ENCODE measurements at places on chromosomes 13 and 19.
A peak's percentile ranks its signal among the peaks of the same experiment; 100 is the strongest.

DNA sequence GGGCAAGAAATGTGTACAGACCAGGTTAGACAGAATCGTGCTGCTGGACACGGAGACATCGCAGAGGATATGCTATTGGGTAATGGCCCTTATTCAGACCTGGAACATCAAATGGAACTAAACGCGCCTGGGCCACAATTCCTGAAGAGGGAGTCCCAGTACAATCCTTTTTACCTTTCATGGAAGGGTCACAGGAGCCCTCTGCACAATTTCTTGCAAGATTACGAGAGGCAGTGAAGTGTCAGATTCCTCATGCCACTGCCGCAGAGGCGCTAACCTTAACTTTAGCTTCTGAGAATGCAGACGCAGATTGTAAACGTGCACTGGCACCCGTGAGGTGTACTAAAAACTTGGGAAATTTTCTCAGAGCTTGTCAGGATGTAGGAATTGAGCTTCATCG lies 18.1 kb downstream of the CLEC4M start:
- DNase-seq = no peak

- DNase-seq = no peak
Observed at GRCh38 chr13:98598043-98598442, 21.1 kb upstream of the STK24 start.

DNA sequence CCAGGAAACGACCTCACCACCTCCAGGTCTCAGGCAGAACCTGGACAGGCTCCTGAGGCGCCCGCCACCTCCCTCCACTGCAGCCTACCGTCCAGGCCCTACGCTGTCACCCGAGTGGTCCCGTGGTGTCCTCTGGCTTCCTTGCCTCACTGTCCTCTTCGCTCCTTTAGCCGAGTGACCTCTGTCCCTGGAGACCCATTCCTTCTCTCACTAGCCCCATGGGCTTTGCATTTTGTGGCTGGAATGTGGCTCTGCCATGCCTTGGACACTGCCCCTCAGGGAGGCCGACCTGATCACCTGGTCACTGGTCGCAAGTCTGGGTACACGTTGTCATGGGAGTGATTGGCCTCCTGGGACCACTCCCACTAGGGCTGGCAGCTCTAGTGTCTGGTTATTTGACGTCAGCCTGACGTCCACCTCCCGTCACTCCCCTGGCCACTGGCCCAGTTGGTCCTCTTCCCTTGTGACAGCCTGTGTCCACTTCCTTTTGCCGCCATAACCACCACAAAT lies 17.9 kb downstream of the SLC25A42 start:
- no peak for DNase-seq

GRCh38 chr19:45901432-45901911 lies 941 bp downstream of the MYPOP start:
- no peak for DNase-seq

DNA sequence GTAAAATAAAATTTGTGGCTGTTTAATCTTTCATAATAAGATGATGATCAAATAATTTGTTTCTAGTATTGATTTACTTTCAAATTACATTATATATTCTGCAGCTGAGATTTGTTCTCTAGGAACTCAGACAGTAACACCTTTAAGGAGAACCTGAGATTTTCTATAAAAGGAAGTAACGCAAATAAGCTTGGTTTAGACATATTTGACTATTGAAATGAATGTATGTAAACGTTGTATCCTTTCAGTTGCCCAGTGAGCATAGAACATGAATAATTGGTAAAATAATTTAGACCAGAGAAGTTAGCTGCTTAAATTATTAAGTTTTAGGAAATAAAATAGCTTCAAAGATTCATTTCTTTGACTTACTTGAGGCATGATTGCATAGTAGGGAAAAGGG lies 3.1 kb downstream of the CDK8 start:
- DNase-seq = peak; percentile 7

- DNase-seq = no peak
Observed at GRCh38 chr13:48626726-48627451, 26.8 kb upstream of the CYSLTR2 start.

- no peak for DNase-seq
Observed at GRCh38 chr13:20938302-20938701, 35.8 kb upstream of the XPO4 start.

- no peak for DNase-seq
Observed at GRCh38 chr19:8141726-8142512, 7.5 kb downstream of the FBN3 start.

- DNase-seq = no peak
Observed at GRCh38 chr13:109728791-109729731, 57.3 kb downstream of the IRS2 start.

GRCh38 chr13:40503966-40504591 lies 162.4 kb downstream of the FOXO1 start:
- no peak for DNase-seq

DNA sequence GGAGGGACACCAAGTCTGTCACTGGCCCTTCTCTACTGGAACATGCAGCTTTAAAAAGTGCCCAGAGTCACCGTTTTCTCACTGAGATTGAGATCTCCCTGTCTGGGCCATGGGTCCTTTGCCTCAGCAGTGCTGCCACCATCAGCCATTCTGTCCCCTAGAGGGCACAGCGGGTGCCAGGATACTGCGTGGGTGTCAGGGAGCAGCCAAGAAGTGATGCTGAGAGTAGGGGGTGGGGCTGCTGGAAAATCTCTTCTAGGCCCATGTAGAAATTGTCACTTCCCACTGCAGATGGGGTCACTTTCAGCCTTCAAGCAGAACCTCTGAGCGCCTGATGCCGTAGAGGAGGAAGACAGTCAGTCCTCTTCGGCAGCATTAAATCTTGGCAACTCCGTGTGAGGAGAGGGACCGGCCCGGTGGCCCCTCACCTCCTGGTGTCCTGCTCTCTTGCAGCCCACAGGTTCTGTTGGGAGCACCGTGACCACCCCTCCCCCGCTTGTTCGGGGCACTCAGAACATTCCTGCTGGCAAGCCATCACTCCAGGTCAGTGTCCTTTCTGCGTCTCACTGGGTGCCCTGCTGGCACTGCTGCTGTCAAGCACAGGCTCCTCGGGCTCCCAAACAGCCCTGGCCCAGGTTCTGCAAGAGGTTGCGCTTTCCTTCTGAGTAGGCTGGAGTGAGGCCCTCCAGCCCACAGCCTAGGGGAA lies 21.4 kb downstream of the TSSK6 start:
- no peak for DNase-seq

DNA sequence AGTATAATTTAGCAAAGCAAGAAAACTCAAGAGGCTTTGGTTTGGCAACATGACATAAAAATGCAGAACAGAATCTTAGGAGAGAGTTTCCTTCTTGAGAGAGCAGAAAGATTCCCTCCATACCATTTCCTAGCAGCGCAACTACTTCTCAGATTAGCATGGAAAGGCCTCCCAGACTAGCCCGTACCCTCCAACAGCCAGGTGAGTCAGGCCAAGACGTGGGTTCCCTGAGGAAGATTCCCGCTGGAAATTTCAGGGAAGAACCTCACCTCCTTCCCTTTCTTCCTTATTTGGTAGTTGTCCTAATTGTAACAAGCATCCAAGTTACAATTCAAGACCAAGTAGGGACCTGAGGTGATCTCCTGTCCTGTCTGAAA lies 12.3 kb downstream of the COL4A2 start:
- no peak for DNase-seq

GRCh38 chr13:83881917-83882605 lies at the start of gene SLITRK1:
Gene SLITRK1, minus strand, starts transcription at chr13:83882474. Its CDS starts 967 bp downstream, at chr13:83881507.
- DNase-seq = no peak

DNA sequence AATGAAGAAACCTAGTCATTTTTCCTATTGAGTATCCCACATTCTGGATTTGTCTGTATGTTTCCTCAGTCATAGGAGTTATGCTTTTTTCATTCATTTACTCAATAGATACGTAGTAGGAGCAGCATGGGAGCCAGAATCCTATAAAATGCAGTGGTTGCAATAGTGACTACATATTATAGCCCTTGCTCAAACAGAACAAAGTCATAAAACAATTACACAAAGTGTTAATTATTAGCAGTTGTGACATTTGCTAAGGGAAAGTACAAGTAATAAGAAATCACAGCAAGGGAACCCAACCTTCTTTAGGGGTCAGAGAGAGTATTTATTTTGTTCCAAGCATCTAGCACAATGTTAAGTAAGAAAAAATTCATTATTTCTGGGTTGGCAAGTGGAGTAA lies 27.7 kb upstream of the POU4F1 start:
- no peak for DNase-seq

DNA sequence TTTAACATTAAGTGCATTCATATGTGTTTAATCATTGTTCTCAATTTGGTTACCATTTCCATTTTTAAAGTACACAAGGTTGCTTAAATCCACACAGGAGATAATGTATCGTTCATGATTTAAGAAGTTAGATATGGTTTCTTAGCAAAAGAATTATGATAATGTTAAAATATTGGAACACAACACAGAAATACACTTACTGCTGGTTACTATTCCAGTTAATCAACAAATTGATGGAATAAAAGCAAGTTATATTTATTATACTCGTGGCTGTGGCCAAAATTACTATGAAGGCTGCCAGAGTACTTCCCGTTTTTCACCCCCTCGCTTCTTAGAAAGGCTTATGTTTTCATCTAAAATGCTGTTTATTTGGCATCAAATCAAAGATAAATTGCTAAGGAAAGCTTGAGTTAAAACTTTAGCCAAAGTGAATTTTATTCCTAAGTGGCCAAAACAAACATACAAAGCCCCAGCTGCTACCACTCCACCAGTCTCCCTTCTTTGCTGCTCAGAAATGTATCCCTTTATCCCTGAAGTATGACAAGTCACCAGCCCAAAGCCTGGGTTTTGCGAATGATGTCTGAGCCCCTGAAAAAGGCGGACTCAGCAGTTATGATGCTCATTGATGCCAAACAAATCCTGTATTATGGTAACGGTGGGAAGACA lies 27.7 kb downstream of the LCP1 start:
- DNase-seq = no peak

- no peak for DNase-seq
Observed at GRCh38 chr19:13017306-13018034, 22.2 kb downstream of the NFIX start.

- DNase-seq = no peak
Observed at GRCh38 chr19:20453425-20453935, 112.1 kb downstream of the ZNF737 start.

GRCh38 chr13:83761631-83762030 lies 120.6 kb downstream of the SLITRK1 start:
- DNase-seq = no peak

DNA sequence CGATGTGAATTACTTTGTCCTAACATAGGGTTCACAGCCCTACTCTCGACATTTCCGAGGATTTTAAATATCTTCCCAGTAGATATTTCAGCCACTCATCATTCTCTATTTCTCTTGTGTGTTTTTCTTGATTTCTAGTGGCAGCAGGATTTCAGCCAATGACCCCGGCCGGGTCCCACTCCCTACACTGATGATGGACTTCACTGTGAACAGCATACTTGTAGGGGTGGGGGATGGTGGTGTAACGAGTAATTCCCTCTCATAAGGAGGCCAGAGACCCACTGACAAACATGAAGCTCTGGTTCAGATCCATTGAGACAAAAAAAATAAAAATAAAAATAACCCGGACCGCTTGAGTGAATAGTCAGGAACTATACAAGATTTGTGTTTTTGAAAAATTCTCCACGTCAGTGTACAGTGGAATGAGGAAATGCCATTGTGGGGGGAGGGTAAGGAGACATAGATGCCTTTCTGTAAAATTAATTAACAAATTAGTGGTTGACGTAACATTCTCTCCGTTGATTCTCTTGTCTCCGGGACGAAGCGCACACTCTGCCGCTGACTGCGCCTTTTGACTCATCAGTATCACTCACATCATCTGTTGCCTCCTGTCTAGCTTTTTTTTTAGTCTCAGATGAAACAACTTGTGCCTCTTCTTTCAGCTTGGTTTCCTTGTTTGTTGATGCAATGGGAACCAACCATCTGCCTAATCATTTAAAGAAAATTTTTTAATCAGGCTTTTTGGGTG lies 48.8 kb upstream of the IRS2 start:
- no peak for DNase-seq

DNA sequence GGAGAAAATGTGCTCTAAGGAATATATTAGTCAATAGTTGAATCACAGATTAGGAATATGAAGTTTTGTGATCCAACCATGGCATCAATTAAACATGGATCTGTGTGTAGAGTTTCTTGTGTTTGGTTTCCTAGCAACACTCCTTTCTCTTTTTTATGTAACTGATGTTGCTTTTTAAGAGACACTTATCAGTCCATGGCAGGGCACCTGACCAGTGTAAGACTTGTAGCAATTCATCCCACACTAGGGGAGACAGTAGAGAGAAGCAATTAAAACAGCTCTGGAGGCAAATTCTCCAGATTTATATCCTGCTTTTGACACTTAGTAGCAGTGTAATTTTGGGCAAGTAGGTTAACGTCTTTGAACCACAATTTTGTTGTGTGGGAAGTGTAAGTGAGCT lies 1229.0 kb downstream of the PCDH9 start:
- DNase-seq = no peak

GRCh38 chr13:51577690-51578089 lies 6.6 kb upstream of the WDFY2 start:
- no peak for DNase-seq

DNA sequence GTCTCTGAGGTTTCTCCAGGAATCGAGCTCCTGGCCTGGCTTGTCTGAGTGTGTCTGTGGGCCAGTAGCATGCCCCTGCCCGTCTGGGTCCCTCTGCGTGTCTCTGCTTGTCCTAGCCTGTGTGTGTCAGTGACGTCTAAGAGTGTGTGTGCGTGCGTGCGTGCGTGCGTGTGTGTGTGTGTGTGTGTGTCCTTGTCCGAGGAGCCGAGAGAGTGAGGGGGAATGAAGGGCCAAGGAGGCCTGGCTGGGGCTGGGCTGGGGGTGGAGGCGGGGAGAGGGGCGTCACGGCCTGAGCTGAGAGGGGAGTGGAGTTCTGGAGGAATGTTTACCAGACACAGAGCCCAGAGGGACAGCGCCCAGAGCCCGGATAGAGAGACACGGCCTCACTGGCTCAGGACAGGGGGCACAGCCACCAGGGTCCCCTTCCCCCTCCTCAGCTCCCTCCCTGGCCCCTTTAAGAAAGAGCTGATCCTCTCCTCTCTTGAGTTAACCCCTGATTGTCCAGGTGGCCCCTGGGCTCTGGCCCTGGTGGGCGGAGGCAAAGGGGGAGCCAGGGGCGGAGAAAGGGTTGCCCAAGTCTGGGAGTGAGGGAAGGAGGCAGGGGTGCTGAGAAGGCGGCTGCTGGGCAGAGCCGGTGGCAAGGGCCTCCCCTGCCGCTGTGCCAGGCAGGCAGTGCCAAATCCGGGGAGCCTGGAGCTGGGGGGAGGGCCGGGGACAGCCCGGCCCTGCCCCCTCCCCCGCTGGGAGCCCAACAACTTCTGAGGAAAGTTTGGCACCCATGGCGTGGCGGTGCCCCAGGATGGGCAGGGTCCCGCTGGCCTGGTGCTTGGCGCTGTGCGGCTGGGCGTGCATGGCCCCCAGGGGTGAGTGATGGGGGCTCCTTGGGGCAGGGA lies at the start of gene AXL:
Gene AXL (plus strand): TSS at position 609 of the 893 bp plus-strand sequence. CDS start 170 bp downstream, at position 779.
- DNase-seq = no peak

Data from GM06990 (cell line).